GOT3 (cell line): ENCODE measurements at places on chromosomes 12 and 14.

- DNase-seq: no peak
Measured at GRCh38 chr12:93242154-93242972, 135.4 kb upstream of the NUDT4 start.

GRCh38 chr14:34000396-34000795, 49.5 kb upstream of the EGLN3 start:
- no peak for DNase-seq

- no peak for DNase-seq
Measured at GRCh38 chr12:34244608-34245007, 222.3 kb downstream of the ALG10 start.

DNA sequence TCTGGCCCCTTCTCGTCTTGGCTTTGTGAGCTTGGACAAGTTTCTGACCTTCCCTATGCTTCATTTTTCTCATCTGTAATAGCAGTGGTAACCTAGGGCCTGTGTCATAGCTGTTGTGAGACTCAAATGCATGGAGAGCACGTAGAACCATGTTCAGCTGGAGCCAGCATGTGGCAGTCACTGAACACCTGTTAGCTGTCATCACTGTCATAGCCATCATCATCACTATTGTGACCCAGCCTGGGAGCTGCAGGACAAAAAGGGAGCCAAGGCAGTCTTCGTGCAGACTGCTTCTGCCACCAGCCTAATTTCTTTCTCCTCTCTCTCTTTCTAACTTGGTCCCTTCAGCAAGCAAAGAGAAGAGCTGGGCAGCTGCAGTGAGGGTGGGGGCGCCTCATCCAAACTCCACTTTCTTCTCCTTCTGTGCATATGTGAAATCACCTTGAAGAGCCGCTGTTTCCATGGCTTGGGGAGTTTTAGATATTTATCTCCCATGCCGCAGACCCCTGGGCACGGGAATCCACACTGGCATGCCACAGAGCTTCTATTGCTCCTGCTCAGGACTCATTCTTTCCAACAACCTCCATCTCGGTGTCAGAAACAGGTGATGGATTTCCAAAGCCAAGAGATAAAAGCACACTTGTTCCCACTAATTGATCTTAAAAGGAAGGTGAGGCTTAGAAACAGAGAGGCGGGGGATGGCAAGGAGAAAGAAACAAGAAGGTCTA, 87.0 kb downstream of the SRRM4 start:
- no peak for DNase-seq

DNA sequence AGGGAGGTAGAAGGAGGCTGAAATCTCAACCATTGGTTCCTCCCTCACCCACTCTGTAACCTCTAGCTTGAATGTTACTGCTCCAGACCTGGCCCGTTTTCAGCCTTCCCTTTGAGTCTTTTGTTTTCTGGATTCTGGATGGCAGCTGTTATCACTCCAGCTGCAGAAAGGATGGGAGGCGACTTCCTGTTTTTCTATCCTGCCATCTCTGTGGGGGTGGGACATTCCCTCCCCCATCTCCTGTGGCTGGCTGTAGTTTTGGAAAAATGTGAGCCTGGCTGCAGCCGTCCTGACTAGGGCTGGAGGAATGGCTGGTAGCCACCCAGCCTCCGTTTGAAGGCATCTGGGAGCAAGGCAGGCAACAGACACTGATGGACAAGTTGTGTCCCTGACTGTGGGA, 2.9 kb upstream of the PPFIBP1 start:
- no peak for DNase-seq

GRCh38 chr12:12803186-12803585, 10.0 kb upstream of the DDX47 start:
- peak; percentile 11 for DNase-seq

DNA sequence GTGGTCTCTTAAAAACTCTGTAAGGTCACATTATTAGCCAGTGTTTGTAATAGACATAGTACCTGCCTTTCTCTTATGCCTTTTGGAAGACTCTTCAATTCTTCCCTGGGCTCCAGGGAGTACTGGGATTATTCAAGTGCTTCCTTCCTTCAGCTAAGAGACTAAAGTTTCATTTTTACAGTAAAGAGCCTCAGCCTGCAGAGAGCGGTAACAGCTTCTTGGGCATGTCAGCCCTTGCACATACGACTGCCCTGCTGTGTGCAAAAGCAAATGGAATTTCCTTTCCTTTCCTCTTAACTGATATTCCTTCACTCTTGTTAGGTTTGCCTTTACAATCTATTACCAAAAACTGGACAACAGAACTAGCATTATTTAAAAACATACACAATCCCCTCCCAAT, 32.9 kb upstream of the AMIGO2 start:
- no peak for DNase-seq

GRCh38 chr12:49880756-49881414, 22.8 kb downstream of the FAIM2 start:
- no peak for DNase-seq

GRCh38 chr14:55449116-55449515, 8.7 kb upstream of the TBPL2 start:
- no peak for DNase-seq

DNA sequence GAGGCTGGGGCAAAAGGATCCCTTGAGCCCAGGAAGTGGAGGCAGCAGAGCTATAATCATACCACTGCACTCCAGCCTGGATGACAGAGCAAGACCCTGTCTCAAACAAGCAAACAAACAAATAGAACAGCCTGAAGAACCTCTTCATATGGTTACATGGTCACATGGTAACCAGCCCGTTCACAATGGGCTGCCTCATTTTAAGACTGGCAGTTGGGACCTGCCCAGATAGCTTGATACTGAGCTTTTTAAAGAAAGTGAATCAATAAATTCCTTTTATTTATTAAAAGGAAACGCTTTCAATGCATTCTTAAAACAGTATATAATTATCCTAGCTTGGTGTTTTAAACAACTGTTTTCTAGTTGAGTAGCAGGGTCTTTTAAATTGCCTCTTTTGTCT, 10.5 kb downstream of the MLXIP start:
- no peak for DNase-seq

DNA sequence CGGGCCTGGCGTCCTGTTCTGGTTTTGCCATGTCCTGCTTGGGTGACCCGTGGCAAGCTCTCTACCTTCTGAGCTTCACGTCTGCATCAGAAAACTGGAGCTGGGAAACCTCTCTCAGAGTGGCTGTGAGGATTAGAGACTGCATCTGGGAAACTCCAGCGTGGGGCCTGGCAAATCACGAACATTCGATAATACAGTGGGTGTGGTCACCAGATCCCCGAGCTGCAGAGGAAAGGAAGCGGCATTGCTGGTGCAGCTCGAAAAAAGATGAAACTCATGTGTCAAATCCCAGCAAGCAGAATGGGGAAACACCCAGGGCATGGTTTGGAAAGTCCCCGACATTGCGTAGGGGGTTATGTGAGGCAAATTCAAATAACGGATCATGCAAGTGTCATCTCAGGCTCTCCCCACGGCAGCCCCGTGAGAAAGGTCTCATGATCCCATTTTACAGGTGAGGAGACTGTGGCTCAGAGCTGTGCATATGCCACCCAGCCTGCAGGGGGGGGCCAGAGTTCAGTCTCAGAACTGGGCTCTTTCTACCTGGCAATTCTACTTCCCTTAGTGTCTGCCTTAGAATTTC, 98.1 kb upstream of the VRK1 start:
- no peak for DNase-seq

GRCh38 chr14:36508418-36509068, 11.5 kb downstream of the NKX2-1 start:
- DNase-seq: no peak

GRCh38 chr14:104638927-104639450, 34.4 kb upstream of the TMEM179 start:
- no peak for DNase-seq

- no peak for DNase-seq
Measured at GRCh38 chr12:102669056-102669455, 188.7 kb upstream of the IGF1 start.

DNA sequence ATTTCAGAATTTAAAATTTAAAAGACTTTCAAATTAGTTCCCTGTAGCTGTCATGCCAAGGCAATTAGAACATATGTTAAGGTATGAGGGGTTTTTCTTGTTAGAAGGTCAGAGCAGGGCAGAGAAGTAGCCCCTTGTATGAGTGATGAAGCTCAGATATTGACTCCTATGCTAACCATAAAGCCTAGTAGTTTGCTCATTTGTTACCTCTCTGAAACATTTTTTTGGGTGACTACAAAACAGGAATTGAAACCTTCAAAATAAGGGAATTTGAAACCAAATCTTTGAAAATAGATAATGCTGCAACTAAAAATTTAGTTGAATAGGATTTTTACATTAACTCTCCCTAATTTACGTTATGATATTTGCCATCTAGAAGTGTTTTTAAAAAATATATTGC, 333.5 kb downstream of the NAV3 start:
- no peak for DNase-seq

DNA sequence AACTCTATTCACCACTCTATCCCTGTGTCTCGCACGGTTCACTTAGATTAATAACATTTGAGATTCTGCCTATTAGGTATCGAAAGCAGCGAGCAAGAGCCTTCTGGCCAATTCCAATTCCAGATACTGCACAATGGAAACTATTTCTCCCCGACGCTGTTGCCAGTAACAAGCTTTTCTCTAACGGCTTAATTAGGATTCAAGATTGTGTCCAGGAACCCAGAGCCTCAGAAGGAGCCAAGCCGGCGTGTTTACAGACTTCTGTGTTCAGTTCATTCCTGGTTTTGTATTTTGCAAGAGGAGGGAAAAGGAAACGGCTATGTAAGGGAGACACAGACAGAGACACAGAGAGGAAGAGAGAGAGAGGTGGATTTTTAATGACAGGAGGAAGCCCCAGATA, 185.6 kb downstream of the DICER1 start:
- DNase-seq: no peak

DNA sequence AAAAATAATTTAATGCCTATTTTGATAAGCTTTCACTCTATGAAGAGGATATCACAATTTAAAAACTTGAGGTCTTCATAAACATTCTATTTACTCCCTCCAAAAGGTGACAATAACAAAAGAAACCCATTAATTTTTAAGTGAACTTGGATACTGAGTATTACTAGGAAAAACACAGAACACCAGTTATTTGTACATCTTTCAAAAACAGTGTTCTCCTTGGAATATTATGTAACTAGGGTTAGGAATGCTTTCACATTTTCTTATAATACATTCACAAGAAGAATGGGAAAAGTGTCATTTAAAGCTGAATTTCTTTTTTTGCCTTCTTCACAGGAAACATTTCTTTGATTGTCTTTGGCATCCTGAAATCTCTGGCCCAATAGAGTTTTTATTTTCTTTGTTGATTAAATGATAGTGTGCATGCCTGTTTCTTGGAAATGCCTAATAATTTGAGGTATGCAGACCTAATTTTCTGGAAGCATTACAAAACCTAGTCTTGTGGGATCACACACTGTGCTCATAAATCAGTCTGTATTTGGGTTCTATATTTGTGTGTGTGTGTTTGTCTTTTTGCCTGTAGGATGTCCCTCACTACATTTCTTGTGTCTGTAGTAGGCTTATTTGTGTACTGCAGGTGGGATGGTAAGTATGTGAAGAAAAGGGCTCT, 76.5 kb downstream of the WNK1 start:
- no peak for DNase-seq

GRCh38 chr12:56688846-56689109, 694 bp upstream of the PTGES3 start:
- DNase-seq: no peak

DNA sequence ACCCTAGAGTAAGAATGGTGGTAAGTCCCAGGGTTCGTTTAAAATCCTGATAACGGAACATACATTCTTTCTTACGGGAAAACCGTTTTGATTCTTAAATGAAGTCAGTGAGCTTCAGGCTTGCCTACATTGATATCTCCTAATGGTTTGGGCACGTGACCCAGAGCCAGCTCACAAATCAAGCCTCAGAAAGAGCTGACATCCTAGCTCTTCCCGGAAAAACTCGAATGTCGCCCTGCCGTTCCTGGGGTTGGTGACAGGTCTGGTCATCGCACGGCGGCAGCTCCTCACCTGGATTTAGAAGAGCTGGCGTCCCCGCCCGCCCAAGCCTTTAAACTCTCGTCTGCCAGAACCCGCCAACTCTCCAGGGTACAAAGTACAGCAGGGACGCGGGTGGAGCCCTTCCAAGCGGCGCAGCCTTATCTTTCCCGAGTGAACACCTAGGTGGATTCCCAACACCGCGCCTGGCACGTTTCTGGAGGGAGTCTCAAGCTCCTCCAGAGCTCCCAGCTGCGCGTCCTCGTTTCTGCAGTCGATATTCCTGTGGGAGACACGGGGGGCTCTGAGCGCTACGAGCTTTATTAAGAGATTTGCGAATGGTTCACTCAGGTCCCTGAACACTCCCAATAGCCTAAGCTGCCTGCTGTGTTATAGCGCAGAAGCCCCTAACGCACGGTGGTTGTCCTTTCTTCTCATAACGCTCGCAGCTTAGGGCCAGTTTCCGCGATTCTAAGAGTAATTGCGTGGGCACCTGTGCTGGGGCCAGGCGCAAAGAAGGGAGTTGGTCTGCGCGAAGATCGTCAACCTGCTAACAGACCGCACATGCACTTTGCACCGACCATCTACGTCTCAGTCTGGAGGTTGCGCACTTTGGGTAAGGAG, at the start of gene SSTR1:
Gene SSTR1, plus strand, starts transcription at position 169 of the 882 bp plus-strand sequence. CDS start 1,486 bp downstream, outside the sequence.
- no peak for DNase-seq

GRCh38 chr14:34722723-34723545, 8.5 kb upstream of the CFL2 start:
- no peak for DNase-seq

- DNase-seq: no peak
Measured at GRCh38 chr12:6200256-6201212, at the start of gene CD9. Gene CD9, plus strand, starts transcription at chr12:6200400. Its CDS starts 100 bp downstream, at chr12:6200500.

DNA sequence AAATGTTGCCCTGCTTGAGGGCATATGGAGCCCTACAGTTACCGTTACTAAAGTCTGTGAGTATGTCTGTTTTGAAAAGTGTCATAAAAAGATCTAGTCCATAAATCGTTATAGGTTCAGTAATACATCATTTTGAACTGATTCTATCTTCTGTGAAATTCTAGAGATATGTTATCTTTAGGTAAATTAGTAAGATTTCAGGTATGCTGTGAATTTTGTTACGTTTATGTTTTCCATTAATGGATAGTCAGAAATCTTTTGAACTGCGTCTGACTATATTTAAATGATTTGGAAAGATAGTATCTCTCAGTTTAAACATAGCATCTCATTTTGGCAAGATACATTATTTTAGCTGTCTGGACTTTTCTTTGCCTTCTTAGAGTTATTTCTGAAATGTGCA, 8.3 kb downstream of the ALG10 start:
- DNase-seq: no peak

DNA sequence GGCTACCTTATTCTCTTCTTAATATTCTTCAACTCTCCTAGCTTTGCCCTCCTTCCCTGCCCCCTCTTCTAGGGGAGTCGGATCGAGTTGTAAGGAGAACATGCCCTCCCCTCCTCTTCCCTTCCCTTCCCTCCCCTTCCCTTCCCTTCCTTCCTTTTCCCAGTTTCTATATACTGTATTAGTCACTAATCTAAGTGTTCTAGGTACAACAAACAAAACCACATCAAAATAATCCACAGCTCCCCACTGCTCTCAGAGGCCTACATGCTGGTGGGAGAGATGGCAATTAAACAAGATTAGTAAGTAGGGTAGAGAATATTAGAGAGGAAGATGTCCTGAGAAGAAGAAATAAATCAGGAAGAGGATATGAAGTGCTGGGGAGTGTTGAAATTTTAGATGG, 119.9 kb upstream of the PZP start:
- DNase-seq: no peak
